ENCODE measurements at places on chromosomes 3 and 15. TPM values are rescaled to one million over a fixed set of nuclear protein-coding genes. Genes with fewer than 3 reads are reported as not detected.

The LSAMP gene
- 36.7 TPM for total RNA-seq

The EFCC1 gene
- 5.4 TPM for total RNA-seq

The CPLX3 gene
- total RNA-seq: not detected

DNA sequence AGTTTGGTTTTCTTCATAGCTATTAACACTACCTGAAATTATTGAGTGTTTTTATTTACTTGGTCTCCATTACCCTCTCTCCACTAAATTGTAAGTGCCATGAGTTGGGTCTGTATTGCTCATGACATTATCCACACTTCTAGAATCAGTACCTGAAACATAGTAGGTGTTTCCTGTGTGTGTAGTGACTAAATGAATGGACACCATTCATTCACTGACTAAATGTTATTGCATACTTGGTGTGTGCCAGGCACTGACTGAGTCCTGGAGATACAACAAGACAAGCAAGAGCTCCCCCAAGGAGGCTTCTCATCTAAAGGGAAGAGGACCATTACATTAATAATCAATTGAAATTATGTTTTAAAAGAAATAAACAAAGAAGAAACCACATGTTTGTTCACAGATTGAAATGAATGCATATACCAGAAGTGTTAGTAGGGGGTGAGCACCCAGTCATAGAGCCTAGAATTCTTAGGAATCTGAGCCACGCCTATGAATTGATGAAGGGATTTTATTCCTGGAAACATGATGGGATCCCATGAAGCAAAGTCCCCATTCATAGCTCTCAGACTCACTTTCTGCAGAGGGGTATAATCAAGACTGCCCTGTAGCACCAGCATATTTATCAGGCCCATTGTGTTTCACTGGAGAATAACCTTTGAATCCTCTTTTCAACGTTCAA, 31.7 kb upstream of the ATOSA start:
- no peak overlapping the region for H3K4me3 ChIP-seq
- DNase-seq: no peak
- no peaks in the 10 kb centered on the region for H3K4me1 ChIP-seq
- no peaks in the 10 kb centered on the region for H3K36me3 ChIP-seq
- H3K27ac ChIP-seq: no peak overlapping the region
- no peaks in the 10 kb centered on the region for H3K27me3 ChIP-seq

DNA sequence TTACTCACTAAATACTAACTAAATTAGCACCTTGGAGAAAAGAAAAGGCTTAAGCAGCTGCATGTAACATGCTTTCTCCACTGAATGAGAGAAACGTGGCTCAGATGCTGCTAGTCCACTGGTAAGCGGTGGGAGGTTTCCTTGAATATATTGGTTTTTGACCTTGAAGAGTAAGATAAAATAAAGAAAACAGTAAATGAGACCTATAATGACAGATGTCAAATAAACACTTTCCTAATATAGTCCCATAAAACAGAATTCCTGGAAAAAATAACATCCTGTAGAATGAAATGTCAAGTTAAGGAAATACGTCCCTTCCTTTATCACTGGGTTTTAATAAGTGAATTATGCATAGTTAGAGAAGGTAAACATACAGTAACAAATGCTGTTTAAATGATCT, 215.0 kb downstream of the DPH6 start:
- no peaks in the 10 kb centered on the region for H3K27me3 ChIP-seq
- H3K4me3 ChIP-seq: no peak overlapping the region
- H3K4me1 ChIP-seq: no peaks in the 10 kb centered on the region
- DNase-seq: no peak

- H3K4me1 ChIP-seq: no peaks in the 10 kb centered on the region
- H3K4me3 ChIP-seq: no peak overlapping the region
- no peaks in the 10 kb centered on the region for H3K36me3 ChIP-seq
Observed at GRCh38 chr15:61318301-61318700, 89.2 kb upstream of the RORA start.

DNA sequence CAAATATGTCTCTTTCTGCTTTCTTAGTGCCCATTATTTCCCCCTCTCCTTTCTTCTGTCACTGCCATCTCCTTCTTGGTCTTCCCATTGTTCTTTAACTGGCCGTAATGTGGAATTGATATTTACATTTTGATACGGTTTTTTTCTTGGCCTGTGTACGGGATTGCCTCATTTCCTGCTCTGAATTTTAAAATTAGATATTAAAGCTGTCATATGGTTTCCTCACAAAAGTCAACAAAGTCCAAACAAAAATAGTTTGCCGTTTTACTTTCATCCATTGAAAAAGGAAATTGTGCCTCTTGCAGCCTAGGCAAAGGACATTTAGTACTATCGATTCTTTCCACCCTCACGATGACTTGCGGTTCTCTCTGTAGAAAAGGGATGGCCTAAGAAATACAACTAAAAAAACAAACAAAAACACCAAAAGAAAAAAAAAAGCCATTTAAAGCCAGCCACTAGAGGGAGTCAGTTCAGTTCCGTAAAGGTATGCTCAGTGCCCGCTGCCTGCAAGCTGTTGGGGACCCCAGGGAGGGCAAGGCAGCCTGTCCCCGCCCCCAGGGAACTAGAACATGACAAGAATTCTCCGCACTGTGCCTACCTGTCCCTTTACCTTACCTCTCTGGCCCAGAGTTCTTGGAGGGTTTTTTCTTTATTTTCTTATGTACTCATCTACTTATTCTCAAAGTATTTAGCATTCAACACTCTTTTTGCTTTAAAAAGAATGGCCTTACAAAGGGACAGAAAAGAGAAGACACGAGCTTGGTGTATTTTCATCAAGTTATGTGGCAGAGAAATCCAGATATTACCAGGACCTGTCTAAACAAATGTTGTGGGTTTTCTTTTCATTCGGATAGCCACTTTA, 30.0 kb upstream of the NR2E3 start:
- no peaks in the 10 kb centered on the region for H3K36me3 ChIP-seq
- no peaks in the 10 kb centered on the region for H3K4me1 ChIP-seq
- DNase-seq: no peak
- H3K27me3 ChIP-seq: no peaks in the 10 kb centered on the region

GRCh38 chr3:81339040-81339845, 422.2 kb downstream of the GBE1 start:
- no peak overlapping the region for H3K4me3 ChIP-seq
- no peak for DNase-seq
- no peaks in the 10 kb centered on the region for H3K4me1 ChIP-seq
- H3K27me3 ChIP-seq: no peaks in the 10 kb centered on the region
- H3K27ac ChIP-seq: no peak overlapping the region
- H3K36me3 ChIP-seq: no peaks in the 10 kb centered on the region

DNA sequence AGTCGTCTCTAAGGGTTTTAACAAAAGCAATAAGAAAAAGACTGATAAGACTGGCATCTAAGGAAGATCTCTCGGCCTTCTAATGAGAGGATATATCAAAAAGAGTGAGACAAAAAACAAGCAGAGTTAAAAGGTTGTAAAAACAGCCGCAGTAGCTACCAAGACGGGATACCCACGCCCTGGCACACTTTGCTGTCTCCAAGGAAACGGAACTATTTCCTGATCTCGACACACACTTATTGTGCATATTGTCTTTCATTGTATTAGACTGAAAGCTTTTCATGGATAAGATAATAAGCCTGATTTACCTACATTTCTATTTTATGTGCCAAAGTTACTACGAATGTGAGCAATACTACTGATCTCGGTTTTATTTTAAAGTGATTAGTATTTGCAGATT, 161.5 kb upstream of the MCTP2 start:
- no peaks in the 10 kb centered on the region for H3K36me3 ChIP-seq
- peak overlapping the region; percentile 39 for H3K4me3 ChIP-seq
- DNase-seq: no peak
- no peaks in the 10 kb centered on the region for H3K27me3 ChIP-seq

- no peaks in the 10 kb centered on the region for H3K36me3 ChIP-seq
- H3K4me3 ChIP-seq: no peak overlapping the region
- H3K27me3 ChIP-seq: no peaks in the 10 kb centered on the region
- H3K27ac ChIP-seq: no peak overlapping the region
- no peak for DNase-seq
Observed at GRCh38 chr3:51751287-51751686, 27.8 kb downstream of the IQCF6 start.
